Activated T-cell treated with anti-CD3 and anti-CD28 coated beads, Interleukin-2, amount 50 U/mL, for 1 hour (primary cell): ENCODE measurements at places on chromosomes 12 and 14.

DNA sequence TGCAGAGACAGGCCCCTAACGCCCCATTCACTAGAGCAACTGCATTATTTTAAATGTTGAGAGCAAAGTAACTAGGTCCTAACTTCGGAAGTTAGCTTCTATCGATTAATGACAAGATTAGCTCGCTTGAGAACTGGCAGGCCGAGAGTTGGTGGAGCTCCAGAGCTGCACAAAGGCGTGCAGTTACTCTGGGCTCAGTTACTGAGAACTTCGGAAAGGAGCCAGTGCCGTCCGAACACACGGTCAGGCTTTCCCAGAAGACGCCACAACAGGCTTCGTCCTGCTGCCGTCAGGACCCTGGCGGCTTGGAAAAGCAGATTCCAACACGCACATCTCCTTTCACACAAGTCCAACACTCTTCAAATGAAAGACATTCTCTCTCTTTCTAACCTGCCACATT is 45.4 kb upstream of the TESC start:
- no peak for DNase-seq

DNA sequence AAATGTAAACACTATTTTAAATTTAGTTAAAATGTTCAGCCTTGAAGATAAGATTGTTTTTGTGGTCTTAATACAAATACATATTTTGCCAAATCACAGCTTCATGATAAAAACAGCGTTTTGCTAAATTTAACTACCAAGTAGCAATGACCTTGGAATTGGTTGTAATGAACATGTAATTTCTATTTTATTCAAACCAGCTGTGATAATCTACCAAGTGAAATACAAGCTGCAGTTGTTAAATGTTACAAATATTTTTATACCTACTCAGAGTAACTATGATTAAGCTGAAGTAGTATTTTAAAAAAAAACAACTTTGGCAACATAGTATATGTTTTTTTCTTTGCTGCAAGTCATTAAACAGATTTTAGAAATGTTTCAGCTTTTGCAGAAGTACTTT is 96.2 kb downstream of the CPSF2 start:
- no peak for DNase-seq

DNA sequence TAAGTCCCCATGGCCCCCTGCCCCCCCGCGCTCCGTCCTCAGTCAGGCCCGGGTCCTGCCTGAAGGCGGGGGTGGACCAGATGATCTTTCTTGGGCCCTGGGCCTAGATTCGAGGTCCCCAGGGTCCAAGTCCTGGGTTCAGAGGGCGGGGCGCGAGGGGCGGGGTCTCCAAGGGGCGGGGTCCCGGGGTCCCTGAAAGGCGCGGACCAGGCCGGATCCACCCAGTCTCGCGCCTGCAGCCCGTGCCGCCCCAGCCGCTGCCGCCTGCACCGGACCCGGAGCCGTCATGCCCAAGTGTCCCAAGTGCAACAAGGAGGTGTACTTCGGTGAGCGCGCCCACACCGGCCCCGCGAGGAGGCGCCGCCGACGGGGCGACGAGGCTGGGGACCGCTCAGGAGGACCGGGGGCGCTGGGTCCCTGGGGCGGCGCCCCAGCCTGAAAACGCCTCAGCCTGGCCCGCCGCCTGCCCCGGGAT is 325 bp downstream of the CRIP1 start:
- peak; percentile 77 for DNase-seq

GRCh38 chr12:60100160-60100559 is 504.3 kb downstream of the SLC16A7 start:
- DNase-seq: no peak
